ENCODE measurements at places on chromosomes 7 and 10.

DNA sequence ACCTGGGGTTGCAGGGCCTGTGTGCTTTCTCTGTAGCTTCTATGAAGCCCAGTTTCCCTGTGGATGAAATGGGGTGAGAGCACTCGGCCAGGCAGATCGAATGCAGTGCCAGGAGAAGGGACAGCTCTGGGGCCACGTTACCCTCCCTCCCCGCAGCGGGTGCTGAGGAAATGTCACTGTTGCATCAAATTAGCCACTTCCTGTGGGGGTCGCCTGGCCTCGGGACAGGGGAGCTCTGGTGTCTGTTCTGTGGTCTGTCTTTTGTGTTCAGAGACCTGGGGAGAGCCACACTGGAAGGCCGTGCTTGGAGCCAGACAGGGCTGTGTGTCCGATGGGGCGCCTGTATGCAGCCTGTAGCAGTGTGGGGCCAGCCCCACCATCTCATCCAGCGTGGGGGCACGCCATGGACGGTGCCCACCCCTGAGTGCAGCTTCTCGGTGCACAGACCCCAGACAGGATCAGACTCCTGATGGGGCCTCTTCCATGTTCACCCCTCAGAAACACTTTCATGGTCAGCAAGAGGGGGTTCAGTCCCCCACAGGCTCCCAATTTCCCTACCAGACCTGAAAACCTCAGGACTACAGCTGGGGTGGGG is 13.6 kb downstream of the TTYH3 start:
- no peak for DNase-seq

DNA sequence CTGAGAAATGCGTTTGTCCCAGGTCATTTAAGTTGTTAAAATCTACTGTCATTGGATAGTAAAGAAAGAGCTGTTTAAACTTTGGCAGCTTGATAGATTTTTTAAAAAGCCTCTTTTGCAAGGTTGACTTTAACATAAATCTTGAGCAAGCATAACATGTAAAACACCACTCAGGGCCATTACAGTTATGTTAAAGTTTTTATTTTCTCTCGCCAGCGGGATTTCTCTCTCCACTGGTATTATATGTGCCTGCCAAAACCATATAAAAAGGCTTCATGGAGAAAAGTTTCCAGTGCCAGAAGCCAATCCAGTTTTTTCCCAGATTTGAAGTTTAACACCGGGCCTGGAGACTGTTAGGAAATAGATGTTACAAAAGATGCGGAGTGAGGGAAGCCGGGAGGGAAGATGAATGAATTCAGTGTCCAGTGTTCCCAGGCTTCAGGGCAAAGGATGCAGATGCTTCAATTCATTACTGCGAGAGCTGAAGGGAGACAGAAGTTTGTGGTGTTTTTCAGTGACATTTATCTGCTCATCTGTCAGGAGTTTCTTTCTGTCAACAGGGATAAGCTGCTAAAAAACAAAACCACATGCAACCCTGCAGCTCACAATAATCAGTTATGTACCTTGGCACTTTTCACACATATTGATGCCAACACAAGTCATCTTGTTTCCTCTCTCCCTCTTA is 155.5 kb downstream of the SPAG6 start:
- DNase-seq = no peak

- DNase-seq = no peak
Observed at GRCh38 chr7:41887416-41887815, 184.5 kb upstream of the INHBA start.

GRCh38 chr7:2701832-2702593 is 14.0 kb downstream of the AMZ1 start:
- no peak for DNase-seq

DNA sequence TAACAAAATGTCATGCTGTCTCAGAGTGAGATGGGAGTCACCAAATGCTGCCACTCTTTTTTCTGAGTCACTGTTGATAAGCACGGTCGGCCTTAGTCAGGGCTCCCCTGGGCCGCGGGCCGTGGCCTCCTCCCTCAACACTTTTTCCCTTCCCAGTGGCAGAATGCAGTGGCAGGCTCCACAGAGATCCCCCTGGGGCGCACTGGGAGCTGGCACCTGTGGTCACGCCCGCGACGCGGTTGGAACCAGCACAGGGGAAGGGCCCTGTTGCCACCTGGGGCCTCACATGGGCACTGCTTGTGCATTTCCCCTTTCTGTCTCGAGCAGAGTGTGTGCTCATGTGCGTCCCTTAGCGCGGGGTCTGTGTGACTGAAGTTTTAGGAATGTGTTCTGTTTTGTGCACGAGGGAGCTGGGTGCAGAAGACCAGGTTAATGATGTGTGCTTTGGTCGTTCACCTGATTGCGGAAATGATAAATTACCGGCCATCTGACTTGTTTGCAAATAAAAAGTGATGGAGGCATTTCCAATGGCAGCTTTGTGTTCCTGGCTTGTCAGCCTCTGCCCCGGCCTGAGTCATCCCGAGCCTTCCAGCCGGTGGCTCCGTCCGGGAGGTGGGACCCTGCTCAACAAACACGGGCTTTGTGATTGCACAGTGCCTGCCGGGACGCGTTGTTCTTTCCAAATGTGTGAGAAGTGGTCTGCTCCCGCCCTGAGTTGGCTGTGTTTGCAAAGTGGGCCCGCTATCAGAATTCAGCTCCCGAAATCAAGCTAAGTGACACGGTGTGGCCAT is 100.7 kb downstream of the NKX6-2 start:
- DNase-seq = peak; percentile 28

DNA sequence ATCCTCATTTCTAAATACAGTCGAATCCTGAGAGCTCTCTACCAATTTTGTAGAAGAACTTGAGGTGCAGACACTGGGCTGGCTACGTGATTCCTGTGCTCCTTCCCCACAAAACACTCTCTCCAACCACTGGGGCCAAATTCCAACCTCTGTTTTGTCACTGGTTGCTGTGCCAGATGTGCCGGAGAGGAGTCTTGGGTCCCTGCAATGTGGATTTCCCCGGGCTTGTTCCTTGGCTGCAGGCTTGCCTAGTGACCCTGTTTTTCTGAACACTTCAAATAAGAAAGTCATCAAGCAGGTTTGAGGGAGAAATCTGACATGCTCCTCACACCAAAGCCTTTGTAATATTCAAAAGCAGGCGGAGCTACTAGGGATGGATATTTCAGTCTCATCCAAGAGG is 44.4 kb upstream of the AGBL3 start:
- no peak for DNase-seq

- no peak for DNase-seq
Observed at GRCh38 chr10:18133046-18133445, 7.2 kb upstream of the CACNB2 start.

- peak; percentile 97 for DNase-seq
Observed at GRCh38 chr7:32490127-32490796, at the start of gene LSM5. Gene LSM5 (minus strand): TSS chr7:32490380. CDS start chr7:32490365, 15 bp downstream.

- DNase-seq = no peak
Observed at GRCh38 chr7:148566736-148567135, 23.8 kb upstream of the C7orf33 start.

DNA sequence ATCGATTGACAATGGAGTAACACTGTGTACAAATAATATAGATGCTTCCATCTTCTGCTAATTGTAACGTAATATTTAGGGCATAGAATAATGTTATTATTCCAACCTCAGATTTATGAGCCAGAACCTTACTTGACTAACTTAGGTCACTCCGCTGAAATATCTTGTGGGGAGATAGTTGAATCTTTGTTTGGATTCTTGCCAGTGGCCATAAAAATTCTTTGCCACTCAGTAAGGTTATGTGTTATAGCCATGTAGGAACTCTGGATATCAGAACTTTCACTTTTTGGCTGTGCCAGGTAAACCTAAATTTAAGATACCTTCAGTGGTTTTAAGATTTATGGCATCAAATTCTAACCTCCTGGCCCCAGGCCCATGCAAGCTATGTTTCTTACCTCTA is 197.6 kb downstream of the WDR11 start:
- DNase-seq = no peak

DNA sequence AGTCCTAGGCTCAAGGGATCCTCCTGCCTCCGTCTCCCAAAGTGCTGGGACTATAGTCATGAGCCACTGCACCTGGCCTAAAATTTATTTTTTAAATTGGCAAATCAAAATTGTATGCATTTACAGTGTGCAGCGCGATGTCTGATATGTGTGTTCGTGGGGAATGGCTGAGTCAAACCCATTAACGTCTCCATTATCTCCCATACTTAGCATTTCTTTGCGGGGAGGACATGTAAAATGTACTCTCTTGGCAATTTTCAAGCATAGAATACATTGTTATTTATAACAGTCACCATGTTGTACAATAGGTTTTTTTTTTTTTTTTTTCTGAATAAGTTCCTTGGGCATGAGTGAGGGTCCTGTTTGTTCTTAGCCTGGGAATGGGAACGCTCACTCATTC is 3.8 kb downstream of the TMEM184A start:
- DNase-seq = no peak

GRCh38 chr7:22153432-22154142 is 203.4 kb downstream of the RAPGEF5 start:
- DNase-seq = no peak
